Right lung (tissue), 10 donors: ENCODE measurements at places on chromosomes 7 and 10. TPM values are rescaled to one million over a fixed set of nuclear protein-coding genes. Genes with fewer than 3 reads are reported as not detected.

DNA sequence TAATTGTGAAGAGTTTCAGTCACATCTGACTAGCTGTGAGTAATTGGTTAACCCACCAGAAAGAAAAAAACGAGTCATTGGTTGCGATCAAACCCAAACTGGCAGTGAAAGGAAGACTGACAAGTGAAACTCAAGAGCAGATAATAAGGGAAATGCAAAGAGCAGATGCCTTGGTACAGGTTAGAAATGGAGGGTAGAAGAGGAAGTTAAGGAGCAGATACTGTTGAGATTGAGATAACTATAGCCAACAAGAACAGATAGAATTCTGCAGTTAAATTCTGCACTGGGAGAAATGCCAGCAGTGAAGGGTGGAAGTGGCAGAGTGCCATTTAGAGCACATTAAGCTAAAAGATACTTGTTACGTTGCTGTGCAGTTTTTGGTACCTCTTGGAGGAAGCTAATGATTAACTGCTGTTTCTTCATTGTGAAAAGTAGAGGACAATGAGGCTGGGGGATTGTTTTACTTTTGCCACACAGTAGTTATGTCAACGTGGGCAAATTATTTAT, 65.8 kb downstream of the CDK13 start:
- peak; percentile 51 for DNase-seq

GRCh38 chr10:4353964-4354363, 472.0 kb upstream of the AKR1E2 start:
- no peak for DNase-seq

DNA sequence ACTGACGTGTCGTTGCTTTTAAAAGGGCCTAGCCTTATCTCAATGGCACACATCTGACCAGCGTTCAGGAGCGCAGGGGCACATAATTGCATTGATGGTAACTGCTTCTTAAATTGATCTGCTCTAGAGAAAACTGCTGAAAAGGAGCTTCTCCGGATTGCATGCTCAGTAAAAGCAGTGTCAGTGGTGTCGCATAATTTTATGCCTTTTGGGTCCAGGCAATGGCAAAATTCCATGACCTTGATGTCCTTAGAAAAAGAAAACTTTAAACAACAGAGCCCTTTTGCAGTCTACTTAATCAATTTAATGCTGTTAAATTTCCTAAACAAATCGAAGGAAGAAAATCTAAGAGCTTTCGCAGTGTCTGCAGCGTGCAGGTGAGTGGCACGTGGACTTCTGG, 75.7 kb downstream of the PTPRE start:
- no peak for DNase-seq

GRCh38 chr7:77216181-77216845, 16.7 kb upstream of the FGL2 start:
- no peak for DNase-seq

DNA sequence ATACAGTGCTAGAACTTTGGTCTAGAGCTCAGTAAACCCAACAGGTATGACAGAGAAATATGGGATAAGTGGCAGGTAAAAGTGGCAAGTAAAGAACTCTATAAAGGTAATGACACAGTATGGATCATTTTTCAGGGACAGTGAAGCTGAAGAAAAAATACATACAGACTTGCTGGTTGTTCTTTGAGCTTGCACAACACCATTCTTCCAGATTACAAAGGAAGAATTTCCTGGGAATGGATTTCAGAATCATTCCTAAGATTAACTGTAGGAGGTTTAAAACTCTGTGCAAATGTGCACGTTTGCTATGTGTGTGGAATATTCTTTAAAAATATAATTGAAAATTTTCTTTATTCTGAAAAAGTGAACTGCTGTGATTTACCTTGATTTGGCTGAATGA, 36.0 kb downstream of the PHF14 start:
- no peak for DNase-seq

DNA sequence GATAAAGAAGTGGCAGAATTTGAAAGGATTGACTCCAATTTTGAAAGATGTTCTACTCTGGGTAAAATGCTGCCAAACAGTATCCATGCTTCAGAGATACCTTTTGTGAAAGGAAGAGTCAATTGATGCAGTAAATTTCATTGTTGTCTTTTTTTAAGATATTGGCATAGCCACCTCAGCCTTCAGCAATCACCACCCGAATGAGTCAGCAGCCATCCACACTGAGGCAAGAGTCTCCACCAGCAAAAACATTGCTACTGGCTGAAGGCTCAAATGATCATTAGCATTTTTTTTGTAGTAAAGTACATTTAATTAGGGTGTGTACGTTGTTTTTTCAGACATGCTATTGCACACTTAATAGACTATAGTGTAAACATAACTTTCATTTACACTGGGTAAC, 31.7 kb upstream of the CYP26C1 start:
- no peak for DNase-seq

- no peak for DNase-seq
These were observed 125.4 kb downstream of the ZFAND4 start for GRCh38 chr10:45547207-45547606.

DNA sequence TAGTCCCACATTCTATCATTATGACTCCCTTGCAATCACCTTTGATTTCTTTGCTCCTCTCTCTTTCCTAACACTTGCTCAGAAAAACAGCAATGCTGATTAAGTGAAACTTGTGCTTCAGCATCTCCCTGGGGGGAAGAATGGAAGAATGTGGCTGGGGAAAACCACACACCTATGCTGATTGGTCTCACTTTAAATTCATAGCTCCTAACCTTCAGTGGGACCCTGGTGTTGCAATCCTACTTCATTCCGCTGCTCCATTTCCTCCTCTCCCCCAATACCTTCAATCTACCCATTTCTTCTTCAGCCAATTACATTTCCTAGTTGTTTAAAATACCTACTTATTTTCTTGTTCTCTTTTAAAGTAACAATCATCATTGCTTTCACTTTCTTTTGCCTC, 1166.7 kb upstream of the C7orf33 start:
- no peak for DNase-seq

FAM204A gene
- 79.2 TPM for polyA plus RNA-seq

- DNase-seq = no peak
These were observed 29.4 kb upstream of the HNRNPH3 start for GRCh38 chr10:68302503-68302823.

DNA sequence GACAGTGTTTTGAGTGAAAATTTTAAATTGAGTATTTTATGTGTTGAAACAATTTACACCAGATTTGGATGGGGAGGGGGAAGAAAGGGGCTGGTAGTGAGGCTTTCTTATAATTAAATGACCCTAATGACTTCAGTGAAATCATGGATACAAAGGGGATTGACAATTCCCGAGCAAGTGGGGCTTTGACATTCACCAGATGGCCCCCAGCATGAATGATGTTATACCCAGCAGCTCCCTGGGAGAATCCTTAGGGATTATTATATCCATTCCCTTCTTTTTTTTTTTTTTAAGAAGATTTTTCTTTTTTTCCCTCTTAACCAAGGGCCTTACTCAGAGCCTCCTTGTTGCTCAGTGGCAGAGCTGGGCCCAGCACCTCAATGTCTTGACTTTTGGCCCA, 17.9 kb downstream of the PLPP4 start:
- DNase-seq = no peak

GRCh38 chr7:139871820-139872219, 42.8 kb downstream of the TBXAS1 start:
- DNase-seq = no peak

GRCh38 chr7:98234429-98235147, 17.4 kb downstream of the TECPR1 start:
- DNase-seq = no peak

GRCh38 chr7:90824386-90825307, 228.5 kb downstream of the CDK14 start:
- DNase-seq = no peak
